ENCODE measurements at places on chromosomes 1 and 21.

DNA sequence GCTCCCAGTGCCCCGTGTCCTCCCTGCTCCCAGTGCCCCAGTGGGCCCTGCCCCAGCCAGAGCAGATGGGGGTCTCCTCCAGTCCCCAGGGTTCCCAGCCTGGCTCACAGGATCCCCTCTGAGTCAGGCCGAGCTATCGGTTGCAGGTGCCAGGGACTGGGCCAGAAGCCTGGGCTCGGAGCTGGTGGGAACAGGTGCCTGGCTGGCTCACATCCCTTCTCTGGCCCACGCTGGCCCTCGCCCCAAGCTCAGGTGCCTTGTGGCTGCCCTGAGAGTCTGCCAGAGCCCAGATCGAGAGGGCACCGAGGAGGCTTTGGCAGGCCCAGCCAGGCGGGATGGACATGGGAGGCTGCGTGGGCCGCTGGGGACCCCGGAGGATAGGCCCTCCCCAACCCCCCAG is 18.9 kb downstream of the PLCH2 start:
- DNase-seq, result no peak

- no peak for DNase-seq
Measured at GRCh38 chr1:40399984-40400704, 26.6 kb downstream of the SMAP2 start.

- no peak for DNase-seq
Measured at GRCh38 chr21:21345296-21345695, 347.1 kb downstream of the NCAM2 start.

DNA sequence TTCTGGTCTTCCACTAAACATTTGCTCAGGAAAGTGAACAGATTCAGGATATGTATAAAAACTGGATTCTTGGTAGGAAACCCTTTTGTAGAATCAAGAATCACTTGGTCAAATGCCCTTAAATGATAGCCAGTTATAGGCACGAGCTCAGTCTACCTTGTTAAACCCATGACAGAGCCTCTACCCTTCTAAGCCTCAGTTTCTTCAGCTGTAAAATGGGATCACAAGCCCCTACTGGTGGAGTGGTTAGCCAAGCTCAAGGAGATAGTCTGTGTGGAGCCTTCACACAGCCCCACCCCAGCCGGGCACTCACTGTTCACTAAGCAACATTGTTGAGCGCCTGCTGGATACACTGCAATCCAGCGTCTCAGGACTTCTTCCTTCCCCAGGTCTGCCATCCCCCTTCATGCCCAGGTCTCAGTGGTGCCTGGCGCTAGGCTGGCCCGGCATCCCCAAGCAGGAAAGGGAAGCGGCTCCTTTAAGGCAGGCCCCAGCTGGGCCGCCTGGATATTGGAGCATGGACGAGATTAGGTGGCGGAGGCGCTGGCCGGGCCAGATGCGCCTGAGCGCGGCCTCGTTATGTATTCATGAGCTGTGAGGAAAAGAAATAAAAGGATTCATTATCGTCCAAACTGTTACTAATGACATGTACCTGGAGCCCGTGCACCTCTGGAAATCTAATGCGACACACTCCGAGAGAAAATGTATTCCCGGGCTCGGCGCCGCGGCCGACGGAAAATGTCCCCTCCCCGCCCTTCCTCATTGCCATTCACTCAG is 75.6 kb downstream of the TAS1R2 start:
- DNase-seq, result no peak

GRCh38 chr1:108947871-108948525 is 15.3 kb downstream of the CLCC1 start:
- DNase-seq, result no peak

GRCh38 chr1:13722808-13723360 is 22.9 kb downstream of the PRDM2 start:
- DNase-seq, result no peak

- DNase-seq, result no peak
Measured at GRCh38 chr1:27536010-27536757, 46.2 kb upstream of the WASF2 start.
